ENCODE measurements at places on chromosomes 5 and 9.

DNA sequence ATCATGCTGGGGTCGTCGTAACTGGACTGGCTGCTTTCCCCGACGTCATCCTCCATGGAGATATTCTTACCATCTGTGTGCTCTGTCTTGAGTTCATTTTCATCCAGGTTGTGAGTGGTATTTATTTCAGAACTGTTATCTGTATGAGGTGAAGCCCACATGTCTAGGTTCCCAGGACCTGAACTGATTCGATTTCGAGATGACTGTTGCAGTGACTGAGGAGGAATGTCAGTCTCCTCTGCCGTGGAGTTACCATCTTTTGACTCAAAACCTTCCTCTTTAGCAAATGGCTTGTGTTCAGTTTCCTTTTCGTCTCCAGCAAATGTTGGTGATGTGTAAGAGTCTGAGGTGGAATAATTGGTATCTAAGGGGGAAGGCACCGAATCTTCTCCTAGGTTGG, 55.2 kb upstream of the PCA3 start:
- no peak for DNase-seq

DNA sequence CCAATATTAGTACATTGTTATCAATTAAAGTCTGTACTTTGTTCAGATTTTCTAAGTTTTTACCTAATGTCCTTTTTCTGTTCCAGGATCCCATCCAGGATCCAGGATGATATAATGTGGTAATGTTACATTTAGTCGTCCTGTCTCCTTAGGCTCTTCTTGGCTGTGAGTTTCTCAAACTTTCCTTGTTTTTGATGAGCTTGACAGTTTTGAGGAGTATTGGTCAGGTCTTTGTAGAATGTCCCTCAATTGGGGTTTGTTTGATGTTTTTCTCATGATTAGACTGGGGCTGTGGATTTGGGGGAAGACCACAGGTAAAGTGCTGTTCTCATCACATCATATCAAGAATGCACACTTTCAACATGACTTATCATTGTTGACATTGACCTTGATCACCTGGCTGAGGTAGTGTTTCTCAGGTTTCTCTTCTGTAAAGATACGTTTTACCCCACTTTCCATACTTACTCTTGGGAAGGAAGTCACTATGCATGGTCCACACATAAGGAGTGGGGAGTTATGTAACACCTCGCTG, 9.6 kb downstream of the NDFIP1 start:
- DNase-seq, result no peak

DNA sequence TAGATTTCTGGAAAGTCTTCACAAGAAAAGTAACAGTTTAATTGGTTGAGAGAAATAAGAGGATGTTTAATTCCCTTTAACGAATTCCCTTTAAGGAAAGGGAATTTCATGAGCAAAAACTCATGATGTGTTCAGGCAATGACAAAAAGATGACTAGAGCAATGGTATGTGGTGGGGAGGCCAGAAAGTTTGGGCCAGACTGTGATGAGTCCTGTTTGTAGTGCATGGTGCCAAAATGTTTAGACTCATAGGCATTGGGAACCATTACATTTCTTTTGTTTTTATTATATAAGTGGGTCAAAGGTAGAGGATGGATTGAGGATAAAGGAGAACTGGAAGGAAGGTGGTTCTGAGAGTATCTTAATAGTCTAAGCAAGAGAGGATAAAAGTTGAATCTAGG, 10.9 kb downstream of the CNTRL start:
- DNase-seq, result no peak

GRCh38 chr9:108889649-108890067, 27.6 kb downstream of the ACTL7A start:
- no peak for DNase-seq

- no peak for DNase-seq
Measured at GRCh38 chr9:109846776-109847175, 66.8 kb downstream of the PALM2AKAP2 start.

DNA sequence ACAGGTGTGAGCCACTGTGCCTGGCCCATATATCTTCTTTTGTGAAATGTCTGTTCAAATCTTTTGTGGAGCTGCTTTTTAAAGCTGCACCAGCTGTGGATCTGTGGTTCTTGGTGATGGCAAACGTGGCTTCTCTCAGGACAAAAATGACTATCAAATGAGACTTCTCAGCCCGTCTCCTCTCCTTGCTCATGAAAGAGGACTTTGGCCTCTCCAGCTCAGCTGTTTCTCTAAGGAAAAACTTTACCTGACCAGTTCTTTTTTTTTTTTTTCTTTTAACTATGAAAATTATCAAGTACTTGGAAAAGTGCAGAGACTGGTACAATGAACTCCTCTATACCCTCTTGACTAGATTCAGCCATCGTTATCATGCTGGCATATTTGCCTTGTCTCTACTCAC, 44.8 kb downstream of the RALGPS1 start:
- no peak for DNase-seq

GRCh38 chr5:31702712-31703111, 63.8 kb downstream of the PDZD2 start:
- no peak for DNase-seq

GRCh38 chr9:28779243-28779642, 1206.0 kb upstream of the C9orf72 start:
- DNase-seq, result no peak

DNA sequence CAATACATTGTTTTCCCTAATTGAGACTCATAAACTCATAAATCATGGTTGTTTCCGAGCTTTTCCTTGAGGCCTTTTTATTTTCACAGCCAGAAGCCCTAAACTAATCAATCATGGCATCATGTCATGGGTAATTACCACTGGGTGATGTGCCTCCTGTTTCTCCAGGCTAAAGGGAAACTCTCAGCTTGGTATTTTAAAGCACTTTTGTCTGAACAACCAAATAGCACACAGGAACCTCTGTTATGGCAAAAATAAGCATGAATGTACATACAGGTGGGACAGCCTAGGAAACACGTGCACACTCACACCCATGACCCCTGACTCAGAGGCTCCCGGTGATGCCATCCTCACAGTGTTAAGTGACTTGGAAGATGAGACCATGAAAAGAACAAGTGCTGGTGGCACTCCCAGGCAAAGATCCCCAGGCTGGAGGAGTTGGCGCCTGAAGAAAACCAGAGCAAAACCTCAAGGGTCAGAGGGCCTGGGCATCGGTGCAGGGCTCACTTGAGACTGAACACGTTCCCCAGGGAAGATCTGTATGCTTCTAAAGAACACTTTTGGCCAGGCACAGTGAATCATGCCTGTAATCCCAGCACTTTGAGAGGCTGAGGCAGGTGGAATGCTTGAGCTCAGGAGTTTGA, 154.3 kb downstream of the ROR2 start:
- DNase-seq, result no peak

GRCh38 chr9:89312222-89312571, 1.2 kb downstream of the CKS2 start:
- no peak for DNase-seq

DNA sequence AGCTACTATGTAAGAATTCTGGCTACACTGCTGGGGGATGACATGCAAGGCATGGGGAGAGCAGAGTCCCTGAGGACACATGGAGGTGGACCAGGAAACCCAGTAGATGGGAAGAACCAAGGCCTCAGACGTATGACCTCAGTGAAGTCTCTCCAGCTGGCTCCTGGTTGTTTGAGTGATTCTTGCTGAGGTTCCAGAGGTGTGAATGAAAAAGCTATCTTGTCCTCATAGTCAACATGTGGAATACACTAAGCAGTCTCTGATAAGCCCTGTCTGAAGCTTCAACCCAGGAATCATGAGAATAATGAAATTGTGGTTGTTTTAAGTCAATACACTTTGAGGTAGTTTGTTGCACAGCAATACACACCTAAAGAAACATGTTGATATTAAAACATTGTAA, 78.0 kb downstream of the GABRA6 start:
- no peak for DNase-seq

GRCh38 chr5:53601570-53601969, 41.1 kb downstream of the NDUFS4 start:
- DNase-seq, result no peak

DNA sequence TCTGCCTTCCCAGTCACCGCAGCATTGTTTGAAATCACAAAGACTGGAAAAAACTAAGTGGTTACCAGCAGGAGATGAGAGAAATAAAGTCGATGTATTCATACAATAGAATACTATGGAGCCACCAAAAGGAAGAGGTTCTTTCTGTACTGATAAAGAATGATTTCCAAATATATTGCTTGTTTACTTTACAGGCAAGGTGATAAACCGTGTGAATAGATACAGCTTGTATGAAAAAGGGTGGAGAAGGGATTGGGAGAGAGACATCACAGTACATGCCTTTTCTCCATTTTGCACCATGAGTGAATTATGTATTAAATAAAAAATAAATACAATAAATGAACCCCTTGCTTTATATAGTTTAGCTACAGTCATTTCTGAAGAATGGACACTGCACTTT, 91.7 kb downstream of the RFK start:
- DNase-seq, result no peak

DNA sequence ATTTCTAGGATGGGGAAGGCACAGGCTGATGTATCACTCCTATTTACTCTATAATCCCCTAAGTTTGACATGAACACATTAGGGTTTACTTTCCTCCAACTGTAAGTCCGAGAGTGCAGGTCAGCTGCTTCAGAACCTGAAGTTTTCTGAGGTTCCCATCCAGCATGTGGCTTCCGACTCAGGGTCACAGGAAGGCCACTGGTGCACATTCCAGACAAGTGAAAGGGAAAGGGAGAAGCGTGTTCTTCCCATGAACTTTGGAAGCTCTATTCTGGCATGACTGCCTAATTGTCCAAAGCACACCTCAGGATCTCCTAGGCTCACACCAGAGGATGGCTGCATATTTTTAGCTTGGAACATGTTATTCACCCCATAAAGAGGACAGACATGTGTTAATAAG, 602.6 kb downstream of the SEMA5A start:
- no peak for DNase-seq

DNA sequence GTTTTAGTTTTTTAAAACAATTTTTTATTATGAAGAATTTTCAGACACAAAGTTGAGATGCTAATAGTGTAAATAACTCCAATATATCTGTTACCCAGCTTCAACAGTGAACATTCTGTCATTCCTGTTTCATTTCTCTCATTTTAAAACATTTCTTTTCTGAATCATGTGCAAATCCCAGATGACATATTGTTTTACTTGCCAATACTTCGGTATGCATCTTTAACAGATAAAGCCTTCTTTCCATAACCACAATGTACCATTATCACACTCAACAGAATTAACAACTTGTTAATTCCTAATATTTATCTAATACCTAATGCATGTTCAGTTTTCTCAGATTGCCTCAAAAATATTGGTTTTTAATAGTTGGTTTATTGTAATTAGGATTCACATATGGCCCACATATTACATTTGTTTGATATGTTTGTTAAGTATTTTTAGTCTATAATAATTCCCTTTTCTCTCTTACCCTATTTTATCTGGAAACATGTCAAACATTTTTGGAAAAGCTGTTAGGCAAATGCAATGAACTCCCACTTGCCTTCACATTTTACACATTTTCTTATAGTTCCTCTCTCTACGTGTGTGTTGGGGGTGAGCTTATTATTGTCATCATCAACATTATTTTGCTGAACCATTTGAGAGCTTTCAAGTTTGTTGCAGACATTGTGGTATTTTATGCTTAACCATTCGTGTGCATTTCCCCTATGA, 58.7 kb upstream of the ANKRD55 start:
- no peak for DNase-seq

DNA sequence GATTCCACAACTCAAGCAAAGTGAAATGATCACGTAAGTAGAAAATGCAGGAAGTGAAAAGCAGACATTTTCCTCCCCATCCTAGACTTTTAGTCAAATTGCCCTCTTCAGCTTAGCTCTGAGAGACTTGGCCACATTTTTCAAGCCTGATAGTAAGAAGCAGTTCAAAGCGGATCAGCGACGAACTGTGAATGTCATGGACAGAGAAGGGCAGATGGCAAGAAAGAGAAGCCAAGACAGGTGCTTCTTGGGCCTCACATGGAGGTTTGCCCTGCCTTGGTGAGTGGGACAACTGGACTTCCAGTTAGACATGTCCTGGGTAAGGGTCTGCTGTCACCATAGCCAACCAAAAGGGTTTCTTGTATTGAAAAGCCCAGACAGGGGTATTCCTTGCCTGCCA, 291.5 kb downstream of the MED10 start:
- no peak for DNase-seq

DNA sequence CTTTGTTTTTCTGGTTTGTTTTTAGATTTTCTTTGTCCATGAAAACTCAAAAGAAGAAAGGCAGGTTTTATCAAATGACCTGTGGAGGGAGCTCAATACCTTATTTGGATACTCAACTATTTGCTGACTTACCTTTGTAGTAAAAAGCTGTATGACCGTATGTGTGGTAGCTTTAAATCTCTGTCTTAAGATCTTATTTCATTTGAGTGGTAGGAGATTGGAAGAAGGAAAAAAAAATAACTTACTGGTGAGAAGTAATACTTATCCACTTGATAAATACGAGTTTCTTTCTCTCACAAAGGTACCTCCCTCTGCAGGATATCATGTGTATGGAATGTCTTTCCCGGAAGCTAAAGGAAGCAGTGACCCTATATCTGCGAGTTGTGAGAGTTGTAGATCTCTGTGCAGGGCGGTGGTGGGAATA, 15.0 kb downstream of the FBXO38 start:
- DNase-seq, result no peak

GRCh38 chr9:74810200-74810599, 77.5 kb downstream of the TRPM6 start:
- no peak for DNase-seq

DNA sequence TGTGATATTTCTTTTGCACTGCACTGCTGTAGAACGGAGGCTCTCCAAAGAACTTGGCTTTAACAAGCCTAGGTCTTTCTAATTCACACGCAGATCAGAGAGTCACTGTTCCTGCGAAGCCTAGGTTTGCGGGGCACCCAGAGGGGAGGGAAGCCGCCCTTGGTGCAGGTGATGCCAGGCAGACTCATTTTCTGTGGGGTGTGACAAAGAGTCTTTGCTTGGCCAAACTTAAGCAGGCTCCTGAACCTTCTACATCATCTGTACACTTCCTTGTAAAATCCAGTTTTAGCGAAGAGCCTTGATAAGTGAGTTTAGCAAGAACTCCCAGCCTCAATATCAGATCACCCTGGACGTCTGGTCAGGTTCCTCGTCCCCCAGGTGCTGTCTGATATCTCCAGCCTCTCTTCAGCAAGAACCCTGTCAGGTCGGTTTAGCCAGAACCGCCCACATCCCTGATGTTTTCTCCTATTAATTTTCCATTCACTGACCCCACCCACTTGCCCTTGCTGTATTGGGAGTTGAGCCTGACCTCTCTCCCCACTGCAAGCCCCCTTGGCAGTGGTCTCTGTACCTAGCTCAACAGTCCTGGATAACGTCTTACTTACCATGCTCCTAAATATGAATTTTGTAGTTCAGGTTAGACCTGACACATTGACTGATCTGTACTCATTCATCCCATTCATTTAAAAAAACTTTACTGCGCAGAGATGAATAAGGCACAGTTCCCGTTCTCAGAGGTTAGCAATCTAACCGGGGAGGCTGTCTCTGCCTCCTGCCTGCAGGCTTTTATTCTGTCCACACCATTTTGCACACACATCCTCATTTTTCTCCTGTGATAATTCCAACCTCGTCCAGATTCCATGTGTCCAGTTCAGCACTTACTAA, 880 bp upstream of the UBAC1 start:
- no peak for DNase-seq

DNA sequence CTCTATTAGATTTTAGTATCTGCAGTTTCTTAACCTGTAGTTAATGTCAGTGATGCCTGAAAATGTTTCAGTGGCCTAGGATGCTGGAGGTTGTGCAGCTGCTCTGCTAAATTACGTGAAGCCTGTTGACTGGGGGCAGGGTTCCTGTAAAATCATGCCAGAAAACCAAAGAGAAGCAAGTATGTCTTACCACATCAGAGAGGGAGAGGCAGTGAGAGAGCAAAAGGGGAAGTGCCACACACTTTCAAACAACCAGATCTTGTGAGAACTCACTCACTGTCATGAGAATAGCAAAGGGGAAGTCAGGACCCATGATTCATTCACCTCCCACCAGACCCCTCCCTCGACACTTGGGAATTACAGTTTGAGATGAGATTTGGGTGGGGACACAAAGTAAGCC, 83.9 kb upstream of the CYLC2 start:
- no peak for DNase-seq
